ENCODE measurements at places on chromosomes 6 and 20. TPM values are rescaled to one million over a fixed set of nuclear protein-coding genes. Genes with fewer than 3 reads are reported as not detected.

- 0 out of 2 replicates have a peak, but pooled peaks cover 6% of the 10 kb centered on the region for H3K27me3 ChIP-seq
- no peaks in the 10 kb centered on the region for H3K36me3 ChIP-seq
- H3K27ac ChIP-seq: no peak within 1 kb of the TSS
- H3K4me1 ChIP-seq: no peaks in the 10 kb centered on the region
Observed at GRCh38 chr6:3227363-3228045, at the start of gene TUBB2B. TSS of gene TUBB2B (minus strand) at chr6:3227653. CDS start at chr6:3227543, 110 bp downstream.

- no peak for DNase-seq
- H3K4me3 ChIP-seq: no peak overlapping the region
- H3K4me1 ChIP-seq: peaks cover 10% of the 10 kb centered on the region
- no peaks in the 10 kb centered on the region for H3K27me3 ChIP-seq
Observed at GRCh38 chr20:37394543-37395409, 48.8 kb downstream of the SRC start.

- no peaks in the 10 kb centered on the region for H3K4me1 ChIP-seq
- no peak overlapping the region for H3K4me3 ChIP-seq
- no peak for DNase-seq
- no peak overlapping the region for H3K27ac ChIP-seq
- no peaks in the 10 kb centered on the region for H3K27me3 ChIP-seq
- no peaks in the 10 kb centered on the region for H3K36me3 ChIP-seq
Observed at GRCh38 chr6:99467509-99468106, 42.5 kb upstream of the PNISR start.

The OR2H2 gene
- not detected for total RNA-seq

- no peak overlapping the region for H3K27ac ChIP-seq
- no peaks in the 10 kb centered on the region for H3K4me1 ChIP-seq
- H3K36me3 ChIP-seq: no peaks in the 10 kb centered on the region
- H3K4me3 ChIP-seq: no peak overlapping the region
Observed at GRCh38 chr6:111661541-111662061, 55.9 kb upstream of the TRAF3IP2 start.

GRCh38 chr6:110368284-110368683 lies 10.1 kb upstream of the METTL24 start:
- peaks cover 68% of the 10 kb centered on the region for H3K27me3 ChIP-seq
- H3K4me3 ChIP-seq: no peak overlapping the region
- no peak for DNase-seq
- no peaks in the 10 kb centered on the region for H3K36me3 ChIP-seq
- no peaks in the 10 kb centered on the region for H3K4me1 ChIP-seq

DNA sequence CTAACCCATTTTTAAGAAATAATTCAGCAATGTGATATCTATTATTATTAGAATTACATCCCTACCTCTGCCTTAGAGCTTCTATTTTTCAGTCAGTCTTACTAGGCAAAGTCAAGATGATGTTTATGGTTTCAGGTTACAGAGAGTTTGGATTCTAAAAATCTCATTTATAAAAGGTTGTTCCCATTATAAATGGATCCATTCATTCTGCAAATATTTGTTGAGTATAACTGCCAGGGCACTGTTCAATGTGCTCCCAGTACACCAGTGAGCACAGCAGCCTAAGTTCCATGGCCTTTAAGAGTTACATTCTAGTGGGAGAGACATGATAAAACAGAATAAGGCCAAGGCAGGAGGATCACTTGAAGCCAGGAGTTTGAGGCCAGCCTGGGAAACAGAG lies 75.9 kb upstream of the EYA4 start:
- no peak for DNase-seq
- H3K27ac ChIP-seq: no peak overlapping the region
- H3K27me3 ChIP-seq: no peaks in the 10 kb centered on the region
- H3K36me3 ChIP-seq: no peaks in the 10 kb centered on the region
- H3K4me1 ChIP-seq: no peaks in the 10 kb centered on the region
- H3K4me3 ChIP-seq: no peak overlapping the region

- no peak overlapping the region for H3K4me3 ChIP-seq
- no peaks in the 10 kb centered on the region for H3K27me3 ChIP-seq
- H3K36me3 ChIP-seq: no peaks in the 10 kb centered on the region
- DNase-seq: no peak
- H3K4me1 ChIP-seq: no peaks in the 10 kb centered on the region
Observed at GRCh38 chr20:40657526-40657925, 31.5 kb downstream of the MAFB start.

The TREM1 gene
- 0.22 TPM for total RNA-seq

GRCh38 chr20:33477386-33478234 lies 12.3 kb upstream of the CBFA2T2 start:
- no peak overlapping the region for H3K27ac ChIP-seq
- no peaks in the 10 kb centered on the region for H3K36me3 ChIP-seq
- H3K27me3 ChIP-seq: no peaks in the 10 kb centered on the region
- no peak overlapping the region for H3K4me3 ChIP-seq

The ECT2L gene
- total RNA-seq: not detected

The SUMO4 gene
- total RNA-seq: 1.6 TPM

The CALHM4 gene
- not detected for total RNA-seq

DNA sequence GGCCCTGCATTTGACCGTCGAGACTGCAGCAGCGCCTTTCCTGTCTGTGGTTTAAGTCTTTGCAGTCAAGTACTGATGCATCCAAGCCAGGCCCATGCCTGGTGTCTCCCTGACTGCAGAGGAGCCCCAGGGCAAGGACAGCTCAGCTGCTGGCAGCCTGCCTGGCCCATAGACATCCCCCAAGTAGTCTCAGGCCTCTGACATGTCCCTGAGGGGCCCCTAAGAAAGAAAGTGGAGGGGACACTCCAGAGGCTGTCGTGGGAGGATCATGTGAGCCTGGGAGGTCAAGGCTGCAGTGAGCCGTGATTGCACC lies 18.0 kb downstream of the HRH3 start:
- H3K36me3 ChIP-seq: peaks cover 29% of the 10 kb centered on the region
- DNase-seq: no peak

- no peak for DNase-seq
- H3K27me3 ChIP-seq: no peaks in the 10 kb centered on the region
- peaks cover 19% of the 10 kb centered on the region for H3K4me1 ChIP-seq
Observed at GRCh38 chr20:41228858-41229257, 88.7 kb downstream of the ZHX3 start.

The GRM4 gene
- 2.6 TPM for total RNA-seq

- H3K4me1 ChIP-seq: peaks cover 9% of the 10 kb centered on the region
- peak within 1 kb of the TSS; percentile 91 for H3K27ac ChIP-seq
- no peaks in the 10 kb centered on the region for H3K27me3 ChIP-seq
- no peak for DNase-seq
Observed at GRCh38 chr20:3209257-3209945, at the start of gene ITPA. TSS of gene ITPA (plus strand) at chr20:3209498. CDS start at chr20:3209552, 54 bp downstream.

DNA sequence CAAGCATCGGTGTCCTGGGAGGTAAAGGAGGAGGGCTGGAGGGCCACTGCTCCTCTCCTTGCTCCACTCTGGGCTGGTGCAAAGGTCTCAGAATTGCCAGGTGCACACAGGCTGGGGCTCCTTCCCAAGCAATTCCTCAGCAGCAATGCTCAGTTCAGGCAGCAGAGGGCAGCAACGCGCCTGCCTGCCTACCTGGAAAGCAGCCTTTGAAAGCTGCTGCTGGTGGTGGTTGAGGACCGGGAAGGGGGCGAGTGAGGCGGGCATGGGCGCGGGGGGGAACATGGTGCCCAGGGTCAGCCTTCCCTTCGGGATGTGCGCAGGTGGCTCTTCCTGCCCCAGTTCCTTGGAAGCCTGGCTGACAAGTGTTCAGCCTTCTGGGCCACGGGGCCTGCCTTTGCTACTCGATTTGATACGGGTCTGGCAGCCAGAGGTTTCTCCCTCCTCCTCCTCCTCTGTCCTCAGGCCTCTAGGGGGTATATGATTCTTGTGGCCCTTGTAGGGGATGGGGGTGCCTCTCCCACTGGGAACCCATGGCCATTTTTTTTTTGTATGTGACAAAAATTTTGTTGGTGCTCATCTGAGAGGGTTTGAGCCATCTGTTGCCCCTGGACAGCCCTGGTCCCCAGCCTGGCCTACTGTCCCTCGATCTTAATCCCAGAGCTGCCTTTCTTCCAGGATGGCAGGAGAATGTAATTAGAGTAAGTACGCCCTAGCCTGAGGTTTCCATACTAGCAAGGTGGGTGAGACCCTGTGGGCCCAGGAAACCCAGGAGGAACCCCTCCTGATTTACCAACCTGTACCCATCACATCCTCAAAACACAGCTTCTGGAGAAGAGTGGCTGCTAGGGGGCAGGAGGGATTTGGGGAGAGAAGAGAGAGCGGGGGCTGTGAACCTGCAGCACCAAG lies 20.1 kb downstream of the MRPS18A start:
- peak; percentile 43 for DNase-seq
- H3K4me3 ChIP-seq: no peak overlapping the region
- H3K36me3 ChIP-seq: peaks cover 14% of the 10 kb centered on the region

The MUCL3 gene
- 0.15 TPM for total RNA-seq

- no peak overlapping the region for H3K4me3 ChIP-seq
- no peak for DNase-seq
- no peaks in the 10 kb centered on the region for H3K27me3 ChIP-seq
- no peak overlapping the region for H3K27ac ChIP-seq
- H3K4me1 ChIP-seq: no peaks in the 10 kb centered on the region
Observed at GRCh38 chr6:160082627-160083026, 39.0 kb upstream of the SLC22A1 start.

DNA sequence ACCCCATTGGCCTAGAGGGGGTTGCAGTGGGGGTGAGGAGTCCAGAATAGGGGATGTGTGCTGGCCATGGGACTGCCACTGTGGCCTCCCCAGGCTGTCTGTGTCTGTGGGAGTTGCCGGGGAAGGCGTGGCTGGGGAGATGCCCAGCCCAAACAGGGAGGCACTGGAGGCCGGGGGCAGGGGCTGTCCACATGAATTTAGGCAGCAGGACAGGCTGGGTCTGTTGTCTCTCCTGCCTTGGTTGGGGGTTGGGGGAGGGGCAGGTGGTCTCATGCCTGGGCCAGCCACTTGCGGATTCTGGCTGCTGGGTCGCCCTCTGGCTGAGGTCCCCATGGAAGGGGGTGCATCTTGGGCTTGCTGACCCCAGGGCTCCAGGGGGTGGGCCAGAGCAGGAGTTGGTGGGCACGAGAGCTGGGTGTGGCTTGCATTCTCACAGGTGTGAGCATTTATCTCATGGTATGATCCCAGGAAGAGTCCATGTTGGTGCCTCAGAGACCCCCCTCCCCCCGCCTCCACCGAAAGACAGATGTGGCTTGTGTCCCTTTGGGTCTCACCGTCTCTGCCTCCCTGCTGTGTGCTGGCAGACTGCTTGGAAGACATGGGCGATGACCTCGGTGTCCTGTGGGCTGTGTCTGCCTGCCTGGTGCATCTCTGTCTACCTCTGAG lies 4.0 kb downstream of the SOX18 start:
- no peaks in the 10 kb centered on the region for H3K27me3 ChIP-seq
- peak overlapping the region; percentile 48 for H3K27ac ChIP-seq
- no peaks in the 10 kb centered on the region for H3K36me3 ChIP-seq
- DNase-seq: no peak

DNA sequence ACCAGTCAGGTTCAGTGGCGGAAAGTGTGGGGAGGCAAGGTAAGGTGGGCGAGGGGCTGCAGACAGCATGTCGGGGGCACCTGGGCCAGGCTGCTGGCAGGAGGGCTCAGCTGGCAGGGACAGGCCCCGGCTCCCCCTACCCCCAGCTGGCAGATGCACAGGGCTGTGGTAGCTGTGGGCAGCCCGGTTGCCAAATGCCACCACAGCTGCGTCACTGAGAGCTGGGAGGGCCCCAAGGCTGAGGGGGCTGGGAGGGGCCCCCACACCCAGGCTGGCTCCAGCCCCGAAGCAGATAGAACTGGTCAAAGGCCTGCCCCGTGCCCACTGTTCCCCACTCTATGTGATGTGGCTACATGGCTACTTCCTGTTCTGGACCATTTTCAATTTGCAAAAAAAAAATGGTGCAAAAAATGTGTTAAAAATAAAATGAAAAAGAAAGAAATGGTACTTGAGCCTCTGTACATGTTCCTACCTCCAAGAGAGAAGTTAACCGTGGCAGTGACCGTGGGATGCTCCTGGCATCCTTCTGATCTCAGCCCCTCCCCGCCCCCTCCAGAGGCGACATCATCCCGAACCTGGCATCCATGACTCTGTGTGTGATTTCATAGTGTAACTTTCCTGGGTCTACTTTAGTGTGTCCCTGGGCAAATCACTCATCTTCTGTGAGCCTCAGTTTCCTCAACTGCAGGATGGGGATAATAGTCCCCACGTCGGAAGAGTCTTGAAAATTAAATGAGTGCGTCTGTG lies 64.4 kb downstream of the UBE2V1 start:
- peaks cover 9% of the 10 kb centered on the region for H3K4me1 ChIP-seq
- no peak overlapping the region for H3K27ac ChIP-seq
- no peak for DNase-seq
- no peaks in the 10 kb centered on the region for H3K27me3 ChIP-seq
- H3K4me3 ChIP-seq: no peak overlapping the region
- H3K36me3 ChIP-seq: no peaks in the 10 kb centered on the region

- no peak overlapping the region for H3K27ac ChIP-seq
- H3K27me3 ChIP-seq: peaks cover 3% of the 10 kb centered on the region
- H3K4me3 ChIP-seq: no peak overlapping the region
- no peak for DNase-seq
Observed at GRCh38 chr6:87921034-87921433, 126.6 kb upstream of the SPACA1 start.

GRCh38 chr20:17463711-17464110 lies 67.5 kb downstream of the BFSP1 start:
- no peak for DNase-seq
- no peak overlapping the region for H3K27ac ChIP-seq
- no peaks in the 10 kb centered on the region for H3K36me3 ChIP-seq
- no peaks in the 10 kb centered on the region for H3K27me3 ChIP-seq
- no peaks in the 10 kb centered on the region for H3K4me1 ChIP-seq

The DEFB119 gene
- not detected for total RNA-seq

DNA sequence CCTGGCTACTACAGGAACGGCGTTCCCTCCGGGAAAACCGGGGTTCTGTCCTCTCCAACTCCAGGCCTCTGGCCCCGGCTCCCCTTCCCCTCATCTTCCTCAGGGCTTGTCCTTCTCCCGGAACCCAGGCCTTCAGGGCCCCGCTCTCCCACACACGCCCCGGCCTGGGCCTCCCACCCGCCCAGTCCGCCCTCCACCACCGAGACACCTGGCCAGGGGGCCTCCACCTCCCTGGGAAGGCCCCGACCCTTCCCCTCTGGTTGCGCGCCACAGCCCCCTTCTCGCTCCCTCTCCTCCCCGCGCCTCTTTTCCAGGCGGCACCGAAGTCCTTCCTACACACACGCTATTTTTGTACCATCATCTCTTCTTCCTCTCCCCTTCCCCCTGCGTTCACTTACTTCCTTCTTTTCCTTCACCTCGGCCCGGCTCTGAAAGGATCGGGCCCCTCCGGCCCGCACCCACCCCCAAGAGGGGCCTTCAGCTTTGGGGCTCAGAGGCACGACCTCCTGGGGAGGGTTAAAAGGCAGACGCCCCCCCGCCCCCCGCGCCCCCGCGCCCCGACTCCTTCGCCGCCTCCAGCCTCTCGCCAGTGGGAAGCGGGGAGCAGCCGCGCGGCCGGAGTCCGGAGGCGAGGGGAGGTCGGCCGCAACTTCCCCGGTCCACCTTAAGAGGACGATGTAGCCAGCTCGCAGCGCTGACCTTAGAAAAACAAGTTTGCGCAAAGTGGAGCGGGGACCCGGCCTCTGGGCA lies 1.3 kb upstream of the SIRPA start:
- no peaks in the 10 kb centered on the region for H3K27me3 ChIP-seq
- peaks cover 20% of the 10 kb centered on the region for H3K4me1 ChIP-seq
- no peaks in the 10 kb centered on the region for H3K36me3 ChIP-seq
- peak; percentile 4 for DNase-seq
- peak overlapping the region; percentile 67 for H3K4me3 ChIP-seq
- H3K27ac ChIP-seq: peak overlapping the region; percentile 81

The HLA-DRB5 gene
- total RNA-seq: not detected
